ENCODE measurements at places on chromosomes 5 and 9.

GRCh38 chr9:96513622-96514021 lies 63.7 kb downstream of the HABP4 start:
- DNase-seq = no peak

DNA sequence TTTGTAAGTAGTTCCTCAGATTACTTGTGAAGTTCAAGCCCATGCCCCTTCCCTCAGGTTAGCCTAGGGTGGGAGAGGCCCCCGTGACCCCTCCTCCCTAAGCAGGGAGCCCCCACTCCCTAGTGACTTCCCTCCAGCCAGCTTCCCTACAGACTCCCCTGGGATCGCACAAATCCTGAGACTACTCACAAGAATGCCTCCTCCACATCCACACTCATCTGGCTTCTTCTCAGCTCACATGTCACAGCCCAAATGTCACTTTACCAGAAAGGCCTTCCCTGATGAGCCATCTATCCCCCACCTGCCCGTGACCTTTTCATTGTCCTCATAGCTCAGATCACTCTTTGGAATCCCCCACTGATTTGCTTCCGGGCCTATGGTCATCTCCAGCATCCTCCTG lies 96.7 kb upstream of the ARAP3 start:
- DNase-seq = no peak

- no peak for DNase-seq
Measured at GRCh38 chr5:14325369-14325768, 182.2 kb downstream of the TRIO start.

- no peak for DNase-seq
Measured at GRCh38 chr5:167351316-167351715, 940.1 kb upstream of the WWC1 start.

- no peak for DNase-seq
Measured at GRCh38 chr5:26482810-26483375, 555.5 kb downstream of the CDH9 start.

DNA sequence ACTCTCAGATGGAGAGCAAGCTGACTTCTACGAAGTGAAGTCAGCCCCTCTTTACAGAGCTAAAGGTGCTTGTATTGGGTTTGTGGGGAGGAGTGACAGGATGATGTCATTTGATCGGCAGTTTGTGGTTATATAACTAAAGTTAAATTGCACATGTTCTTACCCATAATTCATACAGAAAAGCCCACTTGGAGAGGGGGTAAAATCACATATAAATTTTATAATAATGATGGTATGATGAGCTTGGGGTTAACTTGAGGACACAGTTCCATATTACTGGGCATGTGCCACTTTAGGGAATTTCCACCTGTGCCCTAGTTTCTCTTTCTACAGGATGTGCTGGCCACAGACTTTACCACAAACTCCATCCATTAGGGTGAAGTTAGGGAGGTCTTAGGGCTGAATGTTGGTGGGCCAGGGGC lies 1178.6 kb upstream of the CDH9 start:
- peak; percentile 20 for DNase-seq

DNA sequence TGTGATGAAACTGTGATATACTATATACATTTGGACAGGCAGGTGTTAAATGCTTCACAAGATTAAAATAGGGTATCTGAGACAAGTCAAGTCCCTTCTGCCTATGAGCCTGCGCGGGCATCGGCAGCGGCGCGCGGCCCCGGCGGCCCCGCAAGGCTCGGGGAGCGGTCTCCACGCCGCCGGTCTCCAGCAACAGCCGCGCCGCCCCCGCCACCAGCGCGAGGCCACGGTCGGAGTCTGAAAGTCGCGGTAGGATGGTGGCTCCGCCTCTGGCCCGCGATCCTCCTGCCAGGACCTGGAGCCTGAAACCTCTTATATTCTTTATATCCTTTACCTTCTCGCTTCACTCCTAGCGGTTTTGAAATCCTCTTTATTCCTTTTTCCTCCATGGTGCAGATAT lies 99.4 kb downstream of the INSL6 start:
- no peak for DNase-seq

GRCh38 chr5:56615361-56616153 lies 199.8 kb upstream of the MAP3K1 start:
- DNase-seq = no peak

- no peak for DNase-seq
Measured at GRCh38 chr5:117863586-117864296, 1124.6 kb downstream of the DTWD2 start.

- DNase-seq = peak; percentile 25
Measured at GRCh38 chr9:93501406-93501805, 48.0 kb upstream of the FAM120AOS start.

DNA sequence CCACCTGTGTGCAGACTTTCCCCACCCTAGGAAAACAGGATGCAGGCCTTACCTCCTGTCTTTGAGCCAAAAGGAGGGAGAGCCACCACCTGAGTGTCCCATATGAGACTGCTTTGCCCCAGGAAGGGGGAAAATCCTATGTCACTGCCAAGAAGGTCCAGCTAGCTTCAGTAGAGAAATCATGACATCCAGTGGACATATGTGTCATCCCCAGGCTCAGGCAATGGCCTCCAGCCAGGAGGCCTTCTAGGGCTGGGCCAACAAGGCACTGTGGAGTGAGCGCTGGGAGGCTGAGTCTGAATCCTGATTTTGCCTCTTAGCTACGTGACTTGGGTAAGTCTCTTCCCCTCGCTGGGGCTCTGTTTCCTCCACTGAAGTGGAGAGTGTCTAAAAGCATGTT lies 60.2 kb downstream of the SMIM23 start:
- no peak for DNase-seq

- peak; percentile 47 for DNase-seq
Measured at GRCh38 chr5:170638454-170639220, 134.8 kb downstream of the KCNIP1 start.

- no peak for DNase-seq
Measured at GRCh38 chr9:125591888-125592287, 115.1 kb downstream of the MAPKAP1 start.

DNA sequence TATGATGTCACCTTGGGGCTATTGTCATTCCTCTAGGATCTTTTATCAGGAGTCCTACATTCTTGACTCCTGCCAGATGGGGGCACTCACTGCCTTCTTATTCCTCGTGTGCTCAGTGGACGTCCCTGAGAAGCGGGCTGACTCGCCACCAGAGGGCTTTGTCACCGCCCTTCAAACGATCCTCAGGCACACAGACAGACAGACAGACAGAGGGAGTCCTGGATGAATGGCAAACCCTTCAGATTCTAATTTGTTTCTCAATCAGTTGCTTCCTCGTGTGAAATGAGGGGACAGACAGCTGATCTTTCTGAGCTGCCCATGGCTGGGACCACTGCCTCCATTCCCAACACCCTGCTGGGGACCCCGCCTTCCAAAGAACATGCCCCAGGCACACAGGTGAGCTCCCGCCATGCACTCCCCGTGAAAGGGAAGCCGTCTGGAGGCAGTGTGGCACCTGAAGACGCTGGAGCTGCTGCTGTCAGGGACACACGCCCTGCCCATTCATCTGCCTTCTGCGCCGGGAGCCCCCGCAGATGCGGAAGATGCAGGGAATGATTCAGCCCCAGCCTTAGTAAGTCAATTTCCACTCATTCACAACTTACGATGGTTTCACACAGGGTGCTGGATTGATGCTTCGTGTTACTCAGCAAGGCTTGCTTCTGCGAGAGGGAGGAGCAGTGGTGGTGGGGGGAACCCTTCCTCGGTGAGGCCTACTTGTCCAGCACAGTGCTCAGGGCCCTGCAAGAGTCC lies 24.9 kb upstream of the SH3PXD2B start:
- DNase-seq = peak; percentile 68

DNA sequence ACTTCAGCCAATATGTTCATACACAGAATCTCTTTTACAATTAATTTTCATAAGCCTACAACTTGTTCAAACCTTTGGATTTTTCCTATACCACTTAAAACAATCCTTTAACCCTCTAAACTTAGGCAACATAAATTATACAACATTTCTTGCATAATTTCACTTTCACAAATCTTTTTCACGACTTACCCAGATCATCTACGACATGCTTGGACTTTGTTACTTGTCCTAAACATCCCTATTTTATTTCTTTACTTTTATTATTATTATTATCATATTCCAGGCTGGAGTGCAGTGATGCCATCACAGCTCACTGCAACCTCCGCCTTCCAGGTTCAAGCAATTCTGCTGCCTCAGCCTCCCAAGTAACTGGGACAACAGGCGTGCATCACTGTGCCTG lies 68.0 kb downstream of the CACNA1B start:
- DNase-seq = no peak

DNA sequence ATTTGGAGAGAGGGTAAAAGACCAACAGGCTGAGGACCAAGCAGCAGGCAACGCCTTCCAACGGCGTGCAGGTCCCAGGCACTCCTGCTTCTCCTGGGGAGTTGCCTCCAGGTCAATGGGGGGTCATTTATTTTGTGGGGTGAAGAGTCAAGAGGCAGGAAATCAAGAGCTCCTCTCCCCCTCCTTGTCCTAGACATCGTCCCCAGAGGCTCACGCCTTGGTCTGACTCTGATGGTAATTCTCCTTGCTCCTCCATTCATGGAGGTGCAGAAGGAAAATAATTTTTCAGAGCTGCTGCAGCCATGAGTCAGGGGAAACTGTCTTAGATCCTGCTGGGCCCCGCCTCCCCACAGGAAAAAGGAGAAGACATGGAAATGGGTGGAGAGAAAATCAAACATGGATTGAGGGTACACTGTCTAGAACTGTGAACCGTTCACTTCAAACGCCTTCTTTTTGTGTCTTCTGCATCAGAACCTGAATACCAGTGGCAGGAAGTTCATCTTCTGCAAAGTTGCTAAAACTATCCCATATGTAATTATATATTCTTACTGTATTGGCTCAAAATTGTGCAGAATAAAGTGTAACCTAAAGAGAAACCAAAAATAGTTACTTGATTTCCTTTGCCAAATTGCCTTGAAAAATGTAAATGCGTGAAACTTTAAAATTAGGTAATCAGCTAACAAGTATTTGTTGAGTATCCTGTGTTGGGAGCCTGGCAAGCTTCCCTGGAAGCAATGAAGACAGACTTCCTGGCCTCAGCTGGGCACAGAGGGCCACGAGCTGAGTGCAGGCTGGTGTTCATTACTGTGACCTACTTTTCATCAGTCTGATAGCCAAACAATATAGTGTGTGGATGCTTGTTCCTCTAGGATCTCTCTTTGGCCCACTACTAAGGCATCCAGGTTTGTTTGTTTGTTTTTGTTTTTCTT lies 142.0 kb downstream of the CMYA5 start:
- no peak for DNase-seq

DNA sequence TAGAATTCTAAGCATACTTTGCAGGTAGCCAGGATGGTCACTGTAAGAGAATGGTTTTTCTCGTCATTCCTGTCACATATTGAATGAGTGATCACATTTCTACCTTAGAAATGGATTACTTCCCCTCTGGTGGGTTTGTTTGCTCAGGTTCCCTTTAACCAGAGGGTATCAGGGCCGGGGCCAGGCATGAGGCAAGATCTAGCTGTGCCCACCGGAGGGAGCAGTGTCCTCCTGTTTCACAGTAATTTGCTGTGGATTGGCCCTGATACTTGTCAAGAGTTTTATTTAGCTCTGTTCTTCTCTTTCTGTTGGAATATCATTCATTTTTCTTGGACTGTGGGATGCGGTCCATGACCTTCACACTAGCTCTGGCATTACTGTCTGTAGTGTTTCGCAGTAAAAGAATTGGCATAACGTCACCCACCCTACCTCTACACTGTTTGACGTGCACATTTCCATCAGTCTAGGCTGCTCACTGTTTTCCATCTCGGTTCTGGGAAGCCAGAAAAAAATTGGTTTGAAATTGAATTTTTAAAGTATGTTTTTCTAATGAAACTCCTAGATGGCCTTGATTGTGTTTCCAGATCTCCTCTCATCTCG lies 42.4 kb upstream of the ZBED3 start:
- no peak for DNase-seq

DNA sequence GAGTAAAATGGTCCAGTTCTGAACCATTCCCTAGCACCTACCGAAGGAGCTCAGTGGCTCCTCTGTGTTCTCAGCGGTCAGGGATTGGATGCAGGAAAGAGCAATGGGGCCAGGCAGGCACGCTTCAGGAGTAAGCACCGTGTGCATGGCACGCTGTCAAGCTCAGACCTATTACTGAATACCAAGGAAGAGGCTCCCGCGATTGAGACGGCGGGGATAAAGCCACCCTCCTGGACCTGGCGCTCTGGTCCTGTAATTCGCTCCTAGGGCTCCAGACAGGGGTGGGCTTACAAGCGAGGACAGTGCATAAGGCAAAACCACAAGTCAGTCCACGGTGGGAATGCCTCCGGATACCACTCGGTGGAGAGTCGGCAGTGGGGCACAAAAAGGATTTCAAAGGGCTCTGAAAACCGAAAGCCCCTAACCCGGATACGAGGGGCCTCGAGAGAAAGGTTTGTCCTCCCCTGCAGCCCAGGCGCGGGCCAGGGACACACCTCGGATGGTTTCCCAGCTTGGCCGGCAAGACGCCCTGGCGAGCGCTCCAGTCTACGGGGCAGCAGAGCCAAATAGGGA lies 988 bp downstream of the OXCT1 start:
- DNase-seq = no peak

DNA sequence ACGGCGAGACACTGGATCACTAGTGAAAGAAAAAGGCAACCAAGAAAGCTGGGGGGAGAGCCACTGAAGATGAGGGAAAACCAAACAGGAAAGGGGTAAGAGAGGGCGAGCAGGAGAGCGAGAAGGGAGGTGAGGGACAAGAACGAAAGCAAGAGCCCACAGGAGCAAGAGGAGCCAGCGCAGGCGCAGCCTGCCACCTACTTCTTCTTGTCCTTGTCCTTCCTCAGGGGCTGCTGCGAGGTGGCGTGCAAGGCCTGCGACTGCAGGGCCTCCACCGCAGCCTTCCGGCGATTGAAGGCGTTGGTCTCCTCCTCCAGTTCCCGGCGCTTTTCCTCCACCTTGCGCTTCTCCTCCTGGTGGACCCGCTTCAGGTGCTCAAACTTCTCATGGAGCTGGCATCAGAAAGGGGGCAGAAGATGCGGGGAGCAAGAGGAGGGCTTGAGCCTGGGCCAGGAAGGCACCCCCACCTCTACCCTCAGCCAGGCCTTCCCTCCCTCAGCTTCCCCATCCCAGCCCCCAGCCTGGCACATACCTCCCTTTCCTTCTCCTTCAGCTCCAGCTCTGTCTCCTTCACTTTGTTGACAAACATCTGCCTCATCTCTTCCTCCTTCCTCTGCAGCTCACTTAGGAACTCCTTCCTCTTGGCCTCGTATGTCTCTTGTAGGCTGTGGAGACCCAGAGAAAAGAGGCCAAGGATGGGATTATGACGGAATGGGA lies 13.5 kb downstream of the CCNI2 start:
- no peak for DNase-seq

DNA sequence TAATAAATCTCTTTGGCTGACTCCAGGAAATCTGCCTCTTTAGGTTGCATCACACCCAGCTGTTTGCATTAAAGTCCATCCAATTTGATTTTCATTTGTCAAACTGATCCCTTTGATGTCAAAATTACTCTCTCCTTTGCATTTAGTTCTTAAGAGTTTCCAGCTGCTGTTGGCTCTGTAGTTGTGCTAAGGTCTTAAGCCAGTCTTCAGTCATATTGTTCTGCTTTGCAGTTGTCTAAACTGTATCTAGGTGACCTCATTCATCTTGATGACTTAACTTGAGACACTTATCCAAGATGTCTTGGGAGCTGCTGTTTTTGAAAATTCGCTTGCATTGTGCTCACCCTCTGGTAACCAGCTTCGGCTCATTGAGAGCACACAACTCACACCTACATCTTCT lies 386.9 kb upstream of the TLE4 start:
- no peak for DNase-seq
